ENCODE measurements at places on chromosomes 4 and X. TPM values are rescaled to one million over a fixed set of nuclear protein-coding genes. Genes with fewer than 3 reads are reported as not detected.

The TKTL1 gene
- polyA plus RNA-seq, result not detected

DNA sequence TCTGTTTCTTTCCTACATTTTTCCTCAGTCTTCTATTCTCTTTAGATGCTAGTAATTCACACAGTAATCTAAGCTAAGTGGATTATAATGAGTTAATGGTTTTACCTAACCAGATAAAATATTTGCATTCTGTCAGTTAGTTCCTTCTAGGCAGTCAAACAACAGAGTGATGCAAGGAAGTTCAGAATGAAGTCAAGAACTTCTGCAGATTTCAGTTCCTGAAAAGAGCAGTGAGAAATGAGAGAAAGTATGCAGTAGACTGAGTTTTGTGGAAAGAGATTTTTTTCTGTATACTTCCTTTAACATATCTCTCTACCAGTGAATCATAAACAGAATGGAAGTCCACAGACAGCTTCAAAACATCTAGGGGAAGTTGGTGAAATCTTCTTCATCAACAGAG is 774.0 kb upstream of the POU3F4 start:
- no peak for DNase-seq

GRCh38 chrX:87583679-87584078 is 66.1 kb downstream of the KLHL4 start:
- no peak for DNase-seq

- no peak for DNase-seq
Measured at GRCh38 chr4:182245541-182246215, 2.5 kb downstream of the TENM3 start.

GRCh38 chrX:17299206-17299605 is 75.8 kb upstream of the NHS start:
- DNase-seq, result no peak

DNA sequence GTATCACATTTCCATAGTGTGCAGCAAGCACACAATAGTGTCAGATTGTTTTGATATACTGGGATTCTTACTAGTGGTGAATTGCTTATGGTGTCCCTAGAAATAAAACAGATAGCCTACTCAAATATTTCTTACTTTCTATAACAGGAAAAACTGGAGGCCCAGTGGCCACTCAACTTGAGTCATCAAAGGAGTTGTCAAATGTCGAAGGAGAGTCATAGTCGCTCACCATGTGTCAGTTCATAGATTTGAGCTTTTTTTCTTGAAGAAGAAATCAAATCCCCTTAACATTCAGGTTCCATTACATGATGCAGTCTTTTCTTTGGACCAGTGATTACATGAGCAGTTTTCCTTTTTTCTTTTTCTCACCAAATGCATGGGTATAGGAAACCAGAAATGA is 1271.0 kb downstream of the RAPGEF2 start:
- no peak for DNase-seq

DNA sequence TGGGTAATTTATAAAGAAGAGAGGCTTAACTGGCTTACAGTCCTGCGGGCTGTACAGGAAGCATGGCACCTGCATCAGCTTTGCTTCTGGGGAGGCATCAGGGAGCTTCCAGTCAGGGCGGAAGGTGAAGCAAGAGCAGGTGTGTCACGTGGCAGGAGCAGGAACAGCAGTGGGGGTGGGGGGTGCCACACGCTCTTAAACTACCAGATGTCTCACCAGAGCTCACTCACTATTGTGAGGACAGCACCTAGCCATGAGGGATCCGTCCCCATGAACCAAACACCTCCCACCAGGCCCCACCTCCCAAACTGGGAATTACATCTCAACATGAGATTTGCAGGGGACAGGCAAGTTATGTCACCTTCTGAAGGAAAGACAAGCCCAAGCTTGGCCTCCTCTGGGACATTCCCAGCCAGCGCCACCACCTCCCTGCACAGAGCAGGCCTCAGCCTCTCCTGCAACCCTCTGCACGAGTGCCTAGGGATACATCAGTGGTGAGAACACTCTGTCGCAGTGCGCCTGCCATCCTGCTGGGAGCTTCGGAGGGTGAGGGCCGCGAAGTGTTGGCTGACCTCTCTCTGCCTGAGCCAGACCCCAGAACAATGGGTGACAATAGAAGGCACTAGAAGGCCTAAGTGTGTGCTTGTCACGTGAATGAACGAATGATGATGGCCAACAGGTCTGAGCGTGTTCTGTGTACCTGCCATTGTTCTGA is 244.3 kb downstream of the EVC2 start:
- no peak for DNase-seq

DNA sequence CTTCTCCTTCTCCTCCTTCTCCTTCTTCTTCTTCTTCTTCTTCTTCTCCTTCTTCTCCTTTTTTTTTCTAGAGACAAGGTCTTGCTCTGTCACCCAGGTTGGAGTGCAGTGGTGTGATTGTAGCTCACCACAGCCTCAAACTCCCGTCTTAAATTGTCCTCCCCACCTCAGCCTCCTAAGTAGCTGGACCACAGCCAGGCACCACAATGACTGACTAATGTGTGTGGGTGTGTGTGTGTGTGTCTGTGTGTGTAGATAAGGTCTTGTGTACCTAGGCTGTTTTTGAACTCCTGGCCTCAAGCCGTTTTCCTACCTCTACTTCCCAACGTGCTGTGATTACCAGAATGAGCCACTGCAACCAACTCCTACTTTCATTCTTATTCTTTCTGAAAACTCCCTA is 390.9 kb downstream of the ADAM29 start:
- DNase-seq, result no peak

- DNase-seq, result no peak
Measured at GRCh38 chr4:176451443-176451842, 131.7 kb downstream of the SPCS3 start.

DNA sequence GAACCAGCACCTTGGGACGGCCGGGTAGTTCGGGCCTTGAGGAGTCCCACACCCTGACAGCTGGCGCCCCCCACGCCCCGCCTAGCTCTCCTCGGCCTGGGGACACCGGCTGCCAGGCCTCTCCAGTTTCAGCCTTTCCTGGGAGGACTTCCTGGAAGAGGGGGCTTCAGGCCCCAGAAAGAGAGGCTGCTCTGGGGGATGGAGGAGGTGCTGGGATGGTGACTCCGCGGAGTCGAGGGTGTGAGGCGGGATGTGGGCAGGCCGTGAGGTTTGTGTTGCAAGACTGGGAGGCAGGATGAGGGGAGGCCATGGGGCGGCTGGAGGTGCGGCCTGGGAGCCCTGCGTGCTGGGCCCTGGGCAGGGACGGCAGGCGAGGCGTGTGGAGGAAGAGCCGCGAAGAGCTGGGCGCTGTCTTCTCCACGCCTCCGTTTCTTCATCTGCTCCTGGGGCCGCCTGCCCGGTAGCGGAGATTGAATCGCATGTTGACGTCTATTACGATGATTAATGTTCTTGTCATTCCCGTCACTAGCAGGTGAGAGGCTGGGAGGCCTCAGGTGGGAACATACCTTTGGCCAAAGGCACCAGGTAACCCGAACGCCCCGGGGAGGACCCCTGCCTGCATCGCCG is 918 bp upstream of the FGFRL1 start:
- DNase-seq, result peak; percentile 27
